ENCODE measurements at places on chromosomes 2 and 18. TPM values are rescaled to one million over a fixed set of nuclear protein-coding genes. Genes with fewer than 3 reads are reported as not detected.

Gene PAX3
- total RNA-seq, result not detected

- DNase-seq, result no peak
Observed at GRCh38 chr2:32801741-32802140, 145.0 kb upstream of the LTBP1 start.

- no peak for DNase-seq
Observed at GRCh38 chr18:47345291-47345690, 93.8 kb upstream of the SKOR2 start.

Gene SPAST
- 23.0 TPM for total RNA-seq

DNA sequence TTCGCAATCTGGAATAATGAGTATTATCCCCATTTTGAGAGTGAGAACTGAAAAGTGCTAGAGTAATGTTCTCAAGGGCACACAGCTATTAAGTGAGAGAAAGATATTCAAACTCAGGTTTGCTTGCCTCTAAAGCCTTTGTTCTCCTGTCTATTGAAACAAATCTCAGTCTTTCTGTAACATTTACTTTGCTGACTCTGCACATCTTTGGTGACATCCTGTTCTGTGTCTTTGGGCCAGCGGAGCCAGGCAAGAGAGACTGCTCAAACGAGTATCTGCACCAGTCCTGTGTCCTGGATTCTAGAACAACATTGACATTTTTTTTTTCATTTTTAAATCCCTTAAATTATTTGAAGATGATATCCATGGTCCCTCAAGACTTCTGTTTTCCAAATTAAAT is 1539.2 kb upstream of the PIK3C3 start:
- DNase-seq, result no peak

- peak; percentile 12 for DNase-seq
Observed at GRCh38 chr2:119549241-119549640, 5.0 kb downstream of the CFAP221 start.
